ENCODE measurements at places on chromosomes 6 and 20. TPM values are rescaled to one million over a fixed set of nuclear protein-coding genes. Genes with fewer than 3 reads are reported as not detected.
A peak's percentile ranks its signal among the peaks of the same experiment; 100 is the strongest.

DNA sequence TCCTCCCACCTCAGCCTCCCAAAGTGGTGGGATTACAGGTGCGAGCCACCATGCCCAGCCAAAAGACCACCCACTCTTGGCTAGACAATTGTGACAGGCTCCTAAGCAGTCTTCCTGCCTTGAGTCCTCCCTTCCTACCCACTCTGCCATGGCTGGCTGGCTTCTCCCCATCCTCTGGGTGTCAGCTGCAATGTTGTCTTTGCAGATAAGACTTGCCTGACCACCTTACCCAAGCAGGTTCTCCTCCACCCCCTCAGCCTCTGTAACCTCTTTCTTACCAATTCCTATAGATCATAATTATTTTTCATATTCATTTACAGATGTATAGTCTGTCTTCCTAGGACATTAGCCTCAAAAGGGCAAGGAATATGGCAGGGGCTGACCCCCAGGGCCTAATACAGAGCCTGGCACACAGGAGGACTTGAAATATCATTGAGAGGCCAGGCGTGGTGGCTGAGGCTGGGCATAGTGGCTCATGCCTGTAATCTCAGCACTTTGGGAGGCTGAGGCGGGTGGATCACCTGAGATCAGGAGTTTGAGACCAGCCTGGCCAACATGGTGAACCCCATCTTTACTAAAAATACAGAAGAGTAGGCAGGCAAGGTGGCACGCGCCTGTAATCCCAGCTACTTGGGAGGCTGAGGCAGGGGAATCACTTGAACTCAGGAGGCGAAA is 28.7 kb upstream of the SPAG4 start:
- DNase-seq: no peak

DNA sequence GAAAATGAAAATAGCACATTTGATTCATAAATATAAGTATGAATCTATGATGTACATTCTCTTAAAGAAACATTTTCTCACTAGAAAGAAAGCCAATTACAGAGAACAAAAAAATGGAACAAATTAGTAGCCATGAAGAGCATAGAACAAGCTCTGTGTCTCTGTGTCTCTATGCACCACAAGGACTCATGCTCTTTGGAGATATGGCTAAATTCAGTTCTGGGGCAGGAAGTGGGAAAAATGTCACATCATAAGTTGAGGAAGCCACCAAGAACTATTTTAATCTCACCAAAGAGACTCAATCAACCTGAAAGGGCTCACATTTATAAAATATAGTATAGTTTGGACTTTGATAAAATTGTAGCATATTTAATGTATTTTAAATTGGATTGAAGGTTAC is 1259.8 kb upstream of the GJE1 start:
- DNase-seq: no peak

- DNase-seq: no peak
Observed at GRCh38 chr6:162154001-162154400, 573.6 kb downstream of the PRKN start.

DNA sequence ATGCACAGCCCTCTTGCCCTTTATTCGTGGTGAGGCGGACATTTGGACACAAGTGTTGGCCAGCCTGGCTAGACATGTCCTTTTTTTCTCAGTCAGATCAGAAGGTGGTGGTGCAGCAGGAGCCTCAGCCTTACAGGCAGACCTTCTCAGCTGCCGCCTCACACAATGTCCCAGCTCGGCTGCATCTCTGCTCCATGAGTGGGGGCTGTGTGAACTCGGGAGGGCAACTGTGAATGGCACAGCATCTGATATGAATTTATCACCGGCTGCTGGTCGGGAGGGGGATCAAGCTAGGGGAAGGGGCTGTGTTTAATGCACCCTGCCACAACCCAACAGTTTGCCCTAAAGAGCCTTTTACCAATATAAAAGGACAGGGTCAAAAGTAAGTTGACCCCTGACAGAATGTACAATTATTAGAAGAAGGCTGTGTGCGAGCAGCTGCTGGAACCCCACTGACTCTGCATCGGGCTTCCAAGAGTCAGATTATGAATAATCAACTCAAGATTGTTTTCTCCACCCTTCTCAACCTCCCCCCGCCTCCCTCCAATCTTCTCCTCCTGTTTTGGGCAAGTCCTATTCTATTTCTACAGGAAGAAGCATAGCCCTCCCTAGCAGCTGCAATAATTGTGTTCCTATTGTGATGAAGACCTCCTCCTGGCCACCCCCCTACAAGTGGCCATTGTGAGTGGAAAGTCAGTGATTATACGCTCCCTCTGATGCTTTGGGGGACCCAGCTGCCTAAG is 245.2 kb downstream of the PKHD1 start:
- no peak for DNase-seq

- DNase-seq: no peak
Observed at GRCh38 chr6:10460096-10460495, 45.2 kb upstream of the TFAP2A start.

Gene ADGRF4
- 0.13 TPM for total RNA-seq

DNA sequence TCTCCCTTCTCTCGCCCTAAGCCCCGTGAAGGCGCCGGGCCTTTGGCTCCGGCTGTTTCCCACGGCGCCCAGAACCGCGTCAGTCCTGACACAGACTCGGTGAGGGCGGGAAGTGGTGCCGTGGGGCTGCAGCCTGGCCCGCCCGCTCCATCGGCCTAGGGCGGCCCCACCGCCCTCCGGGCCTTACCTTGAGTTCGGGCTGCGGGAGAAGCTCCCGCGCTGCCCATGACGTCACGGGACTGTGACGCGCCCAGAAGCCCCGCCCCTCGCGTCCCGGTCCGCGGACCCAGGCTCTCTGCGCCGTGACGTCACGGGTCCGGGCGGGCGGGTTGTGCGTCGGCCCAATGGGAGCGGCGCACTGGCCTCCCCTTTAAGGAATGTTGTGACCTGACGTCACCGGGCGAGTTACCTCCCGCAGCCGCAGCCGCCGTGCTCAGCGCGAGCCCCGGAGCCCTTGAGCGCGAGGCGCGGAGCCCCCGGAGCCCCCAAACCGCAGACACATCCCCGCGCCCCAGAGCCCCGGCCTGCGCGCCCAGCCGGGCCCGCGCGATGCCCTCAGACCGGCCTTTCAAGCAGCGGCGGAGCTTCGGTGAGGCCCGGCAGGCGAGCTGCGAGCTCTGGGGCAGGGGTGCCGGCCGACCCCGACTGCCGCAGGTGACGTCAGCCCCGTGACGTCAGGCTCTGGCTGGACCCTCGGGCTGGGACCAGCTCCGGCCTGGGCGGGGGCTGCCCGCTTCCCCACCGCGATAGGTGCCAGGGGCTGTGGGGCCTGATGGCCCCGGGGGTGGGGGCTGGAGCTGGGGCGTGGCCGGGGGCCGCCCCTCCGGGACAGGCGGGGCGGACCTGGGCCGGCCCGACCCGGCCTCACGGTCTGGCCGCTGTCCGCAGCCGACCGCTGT is at the start of gene MAP1LC3A:
Gene MAP1LC3A, plus strand, starts transcription at position 399 of the 899 bp plus-strand sequence. Its CDS starts 151 bp downstream, at position 550.
- peak; percentile 92 for DNase-seq

Gene ZNF341
- total RNA-seq: 2.1 TPM

DNA sequence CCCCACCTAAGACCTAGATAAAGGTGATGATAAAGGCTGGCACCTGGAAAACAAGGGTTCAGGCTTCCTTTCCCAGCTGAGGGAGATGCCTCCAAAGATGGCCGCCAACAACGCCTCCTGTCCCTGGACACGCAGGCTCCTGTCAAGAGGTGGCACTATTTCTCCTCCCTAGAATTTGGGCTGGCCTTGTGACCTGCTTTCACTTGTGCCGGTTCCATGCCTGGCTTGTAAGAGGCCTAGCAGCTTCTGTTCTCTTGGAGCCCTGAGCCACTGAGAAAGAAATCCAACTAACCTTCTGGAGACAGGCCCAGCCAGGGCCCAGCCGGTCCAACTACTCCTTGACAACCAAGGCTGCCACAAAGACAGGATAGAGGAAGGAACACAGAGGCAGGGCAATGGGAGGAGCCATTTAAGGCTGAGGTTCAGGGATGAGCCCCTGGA is 60.2 kb upstream of the RALY start:
- DNase-seq: peak; percentile 71

- no peak for DNase-seq
Observed at GRCh38 chr6:145139895-145140294, 595.4 kb downstream of the EPM2A start.

GRCh38 chr6:903761-904160 is 210.8 kb upstream of the EXOC2 start:
- DNase-seq: peak; percentile 2

Gene NNAT
- 0.26 TPM for total RNA-seq

- peak; percentile 40 for DNase-seq
Observed at GRCh38 chr6:75130784-75131183, 75.1 kb downstream of the COL12A1 start.

DNA sequence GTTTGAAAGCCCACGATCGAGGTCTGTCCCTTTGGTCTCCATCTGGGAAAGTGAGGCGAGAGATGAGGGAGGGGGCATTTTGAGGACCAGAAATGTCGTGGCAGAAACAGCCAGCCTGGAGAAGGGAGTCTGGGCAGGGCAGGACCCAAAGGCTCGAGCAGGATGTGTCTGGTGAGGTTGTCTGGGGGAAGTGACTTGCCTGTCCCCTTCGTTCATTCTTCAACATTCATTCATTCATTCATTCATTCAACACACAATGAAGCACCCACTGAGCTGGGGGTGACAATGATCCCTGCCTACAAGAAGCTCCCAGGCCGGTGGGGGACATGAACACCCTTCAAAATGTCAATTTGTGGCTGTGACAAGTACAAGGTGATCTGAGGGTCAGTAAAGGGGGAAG is 80.5 kb downstream of the CEBPB start:
- no peak for DNase-seq

- DNase-seq: no peak
Observed at GRCh38 chr6:34150766-34151165, 4.9 kb upstream of the GRM4 start.

Gene THBS2
- total RNA-seq: 18.6 TPM

GRCh38 chr6:136608991-136609390 is 58.8 kb upstream of the MAP7 start:
- DNase-seq: peak; percentile 52

DNA sequence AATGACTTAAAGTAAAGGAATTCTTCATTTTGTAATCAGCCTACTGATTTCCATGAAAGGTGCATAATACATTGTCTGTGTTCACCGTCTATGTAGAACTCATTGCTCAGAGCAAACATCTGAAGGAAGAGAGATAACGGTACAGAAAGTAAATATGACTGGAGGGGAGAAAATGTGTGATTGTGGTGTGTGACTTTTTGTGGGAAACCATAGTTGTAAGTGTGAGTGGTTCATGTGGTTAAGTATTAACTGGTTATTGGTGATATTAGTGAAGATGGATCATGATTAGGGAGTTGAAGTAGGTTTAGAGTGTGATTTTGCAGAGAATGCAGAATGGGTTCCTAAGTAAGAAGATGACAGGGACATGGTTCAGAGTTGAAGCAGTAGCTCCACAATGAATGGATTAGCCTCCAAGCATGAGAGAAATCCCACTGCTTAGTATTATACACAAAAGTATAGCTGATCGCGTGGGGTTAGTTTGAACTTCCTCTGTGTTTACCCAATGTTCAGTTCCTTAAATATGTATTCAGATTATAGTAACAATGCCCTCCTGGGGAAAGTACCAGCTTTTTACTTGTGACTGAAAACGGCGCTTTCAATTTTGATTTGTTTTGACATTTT is 368.9 kb downstream of the UTRN start:
- no peak for DNase-seq

GRCh38 chr20:48180024-48180423 is 394.7 kb upstream of the SULF2 start:
- peak; percentile 22 for DNase-seq
